ENCODE measurements at places on chromosomes 1 and 21.

DNA sequence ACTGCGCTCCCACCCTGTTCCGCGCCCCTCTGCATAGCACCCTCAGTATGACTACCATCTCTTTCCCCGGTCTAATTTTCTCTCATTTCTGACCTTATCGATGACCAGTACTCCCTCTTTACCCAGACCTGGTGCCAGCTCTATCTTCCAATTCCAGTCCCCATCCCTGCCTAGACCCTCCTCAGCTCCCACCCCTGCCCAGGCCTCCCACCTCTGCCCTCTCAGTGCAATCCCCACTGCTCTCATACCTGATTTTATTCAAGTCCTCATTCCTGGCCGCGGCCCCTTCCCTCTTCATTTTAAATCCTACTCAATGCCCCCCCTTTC lies 1.3 kb downstream of the USP24 start:
- DNase-seq: no peak

DNA sequence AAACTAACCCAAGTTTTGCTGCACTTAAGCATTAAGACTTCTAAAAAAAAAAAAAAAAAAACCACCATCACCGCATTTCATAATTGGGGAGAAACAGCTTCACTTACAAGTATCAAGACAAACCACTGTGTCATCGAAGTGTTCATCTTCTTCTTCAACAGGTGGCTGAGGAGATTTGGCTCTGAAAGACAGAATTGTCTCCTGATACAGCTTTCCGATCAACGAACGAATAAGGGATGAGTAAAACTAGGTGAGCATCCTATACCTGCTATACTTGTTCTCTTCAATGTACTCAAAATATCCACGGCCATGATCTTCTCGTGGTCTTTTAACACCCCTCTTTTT lies 2.0 kb downstream of the HNRNPU start:
- no peak for DNase-seq

DNA sequence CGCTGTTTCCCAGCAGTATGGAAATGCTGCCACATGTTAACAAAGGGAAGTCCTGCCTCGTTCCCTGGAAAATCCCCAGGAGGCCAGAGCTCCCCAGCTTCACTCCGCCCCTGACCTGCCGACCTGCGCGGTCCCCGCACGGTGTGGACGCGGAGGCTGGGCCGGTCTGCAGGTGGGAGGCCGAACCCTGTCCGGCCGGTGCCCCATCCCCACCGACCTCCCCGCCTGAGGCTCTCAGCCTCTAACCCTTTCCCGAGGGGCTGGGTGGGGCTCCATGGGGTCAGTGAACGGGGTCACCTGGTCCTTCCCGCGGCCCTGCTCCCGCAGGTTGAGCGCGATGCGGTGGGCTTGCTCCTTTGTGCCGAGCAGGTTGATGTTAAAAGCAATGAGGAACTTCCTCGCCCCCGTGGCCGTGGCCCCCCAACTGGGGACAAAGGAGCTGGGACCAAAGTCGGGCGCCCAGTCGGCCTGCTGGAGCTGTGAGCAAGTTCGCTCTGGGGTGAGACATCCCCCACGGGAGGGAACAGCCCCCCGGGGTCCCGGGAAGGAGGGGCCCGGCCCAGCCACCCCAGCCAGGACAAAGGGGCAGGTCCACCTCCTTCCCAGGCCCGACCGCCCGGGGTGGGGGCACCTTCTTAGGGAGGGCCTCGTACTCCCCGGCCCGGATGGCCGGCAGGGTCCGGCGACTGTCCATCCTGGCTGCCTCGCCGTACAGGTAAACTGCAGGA lies 4.0 kb downstream of the FTCD start:
- no peak for DNase-seq

DNA sequence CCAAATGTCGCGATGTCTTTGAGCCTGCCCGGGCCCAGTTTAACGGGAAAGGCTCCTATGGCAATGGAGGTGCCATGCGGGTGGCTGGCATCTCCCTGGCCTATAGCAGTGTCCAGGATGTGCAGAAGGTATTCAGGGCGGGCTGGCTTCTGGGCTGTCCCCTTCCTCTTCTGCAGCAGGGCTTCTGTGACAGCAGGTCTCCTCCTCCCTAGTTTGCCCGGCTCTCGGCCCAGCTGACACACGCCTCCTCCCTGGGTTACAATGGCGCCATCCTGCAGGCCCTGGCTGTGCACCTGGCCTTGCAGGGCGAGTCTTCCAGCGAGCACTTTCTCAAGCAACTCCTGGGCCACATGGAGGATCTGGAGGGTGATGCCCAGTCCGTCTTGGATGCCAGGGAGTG lies 3.0 kb downstream of the ADPRS start:
- DNase-seq: no peak

DNA sequence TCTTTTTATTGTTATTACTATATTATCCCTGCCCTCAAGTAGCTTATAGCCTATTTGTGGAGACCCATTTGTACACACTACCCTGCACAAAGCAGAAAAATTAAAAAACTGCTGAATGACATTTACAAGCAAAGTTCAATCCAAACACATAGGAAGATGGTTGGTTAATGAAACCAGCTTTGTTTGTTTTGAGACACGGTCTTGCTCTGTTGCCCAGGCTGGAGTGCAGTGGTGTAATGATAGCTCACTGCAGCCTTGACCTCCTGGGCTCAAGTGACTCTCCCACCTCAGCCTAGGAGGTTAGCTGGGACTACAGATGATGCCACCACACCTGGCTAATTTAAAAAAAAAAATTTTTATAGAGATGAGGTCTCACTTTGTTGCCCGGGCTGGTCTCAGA lies 31.6 kb downstream of the TGFB2 start:
- no peak for DNase-seq

GRCh38 chr1:103274886-103275285 lies 166.6 kb upstream of the COL11A1 start:
- no peak for DNase-seq

DNA sequence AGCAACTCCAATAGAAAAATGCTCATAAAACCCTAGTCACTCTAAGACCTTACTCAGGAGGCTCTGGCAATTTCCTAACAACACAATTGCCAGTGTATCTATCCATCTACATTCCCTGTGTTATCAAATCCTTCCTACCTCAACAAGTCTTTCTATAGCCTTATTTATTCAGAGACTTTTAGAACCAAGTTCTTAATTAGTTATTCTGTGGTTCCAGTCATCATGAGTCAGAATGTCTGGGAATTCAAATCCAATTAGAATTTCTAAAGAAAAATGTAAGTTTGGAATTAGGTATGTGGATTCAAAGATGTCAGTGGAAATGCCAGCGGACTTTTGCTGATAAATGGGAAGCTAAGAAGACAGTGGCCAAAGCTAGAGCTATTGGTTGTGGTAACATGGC lies 302.6 kb upstream of the C1orf87 start:
- DNase-seq: no peak

- DNase-seq: no peak
Observed at GRCh38 chr1:170247751-170248521, 102.2 kb downstream of the NTMT2 start.

GRCh38 chr1:193211539-193211938 lies 25.1 kb upstream of the B3GALT2 start:
- no peak for DNase-seq

DNA sequence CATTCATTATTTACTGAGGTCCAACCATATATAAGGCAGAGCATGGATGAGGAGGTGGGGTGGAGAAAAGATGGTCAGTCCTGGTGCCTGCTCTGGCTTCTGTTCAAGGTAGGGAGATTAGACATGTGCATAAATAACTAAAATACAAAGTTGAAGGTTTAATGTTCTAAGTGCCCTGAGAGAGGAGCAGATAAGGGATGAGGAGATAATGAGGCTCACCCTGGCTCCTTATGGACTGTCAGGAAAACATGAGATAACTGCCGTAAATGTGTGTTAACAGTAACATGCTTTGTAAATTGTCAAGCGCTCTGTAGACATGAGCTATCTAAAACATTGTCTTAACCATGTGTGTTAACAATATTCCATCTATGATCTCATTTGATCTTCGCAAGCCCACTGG lies 474.6 kb upstream of the USP24 start:
- no peak for DNase-seq

DNA sequence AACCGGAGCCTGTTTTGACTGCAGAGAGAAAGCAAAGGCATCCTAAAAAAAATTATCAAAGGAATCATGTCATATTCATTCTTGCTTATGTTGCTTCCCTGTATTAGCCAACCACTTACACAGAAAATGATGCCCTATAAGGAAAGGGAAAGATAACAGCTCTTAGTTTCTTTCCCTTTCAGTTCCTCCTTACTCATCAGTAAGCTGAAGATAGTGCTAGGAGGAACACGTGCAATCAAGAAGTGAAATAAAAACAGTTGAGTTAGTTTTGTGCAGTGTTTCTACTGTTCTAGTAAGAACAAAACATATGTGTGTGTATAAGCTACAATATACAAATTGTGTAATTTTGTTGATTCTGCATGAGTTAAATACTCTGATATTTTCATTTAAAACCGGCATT lies 45.3 kb upstream of the MTF2 start:
- no peak for DNase-seq

- DNase-seq: no peak
Observed at GRCh38 chr21:40351006-40351405, 483.8 kb downstream of the PCP4 start.

DNA sequence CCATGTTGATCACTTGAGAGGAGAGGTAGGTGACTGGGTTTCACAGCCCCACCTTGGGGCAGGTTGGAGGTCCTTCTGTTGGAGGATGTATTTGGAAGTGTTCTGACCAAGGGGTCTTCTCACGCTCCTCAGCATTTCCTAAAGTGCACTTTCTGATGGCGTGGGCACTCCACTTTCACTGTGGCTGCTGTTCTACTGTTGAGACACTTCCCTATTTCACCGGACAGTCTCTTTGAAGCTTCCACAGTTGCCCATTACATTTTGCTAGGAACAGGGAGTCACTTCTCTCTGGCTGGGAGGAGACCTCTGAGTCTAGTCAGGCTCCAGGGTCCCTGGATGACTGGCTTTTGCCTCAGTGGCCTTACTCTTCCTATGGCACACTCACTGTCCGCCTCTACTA lies 180.0 kb upstream of the LMO4 start:
- no peak for DNase-seq

- no peak for DNase-seq
Observed at GRCh38 chr1:223815865-223816264, 29.9 kb downstream of the TP53BP2 start.

DNA sequence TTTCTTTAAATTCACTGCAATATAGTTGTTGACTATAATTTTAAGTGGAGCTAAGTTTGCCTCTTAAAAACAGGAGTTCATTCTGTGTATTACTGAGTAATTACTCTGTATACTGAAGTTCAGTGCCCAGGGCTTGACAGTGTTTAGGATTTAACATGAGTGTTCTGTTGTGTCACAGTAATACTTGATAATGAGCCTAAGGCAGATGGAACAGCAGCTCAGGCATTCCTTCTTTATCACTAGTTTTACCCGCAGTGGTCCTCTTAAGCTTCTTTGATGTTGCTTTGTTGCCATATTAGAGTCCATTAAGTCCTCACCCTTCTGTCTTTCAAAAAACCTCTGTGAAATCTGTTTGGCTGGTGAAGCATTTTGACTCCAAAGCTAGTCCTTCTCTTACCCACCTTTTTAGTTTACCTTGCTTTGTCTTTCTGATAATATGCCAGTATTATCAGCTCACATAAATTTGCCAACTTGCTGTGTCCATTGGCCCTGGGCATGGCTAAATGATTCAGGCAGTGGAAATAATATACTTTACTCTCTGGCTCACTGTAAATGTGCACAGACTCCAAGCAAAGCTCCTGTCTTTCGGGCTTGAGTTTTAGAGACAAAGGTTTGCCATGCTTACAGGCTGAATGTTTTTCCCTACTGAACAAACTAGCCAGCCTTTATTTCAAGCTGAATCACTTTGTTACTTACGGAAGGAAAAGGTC lies 17.7 kb downstream of the HIPK1 start:
- no peak for DNase-seq

DNA sequence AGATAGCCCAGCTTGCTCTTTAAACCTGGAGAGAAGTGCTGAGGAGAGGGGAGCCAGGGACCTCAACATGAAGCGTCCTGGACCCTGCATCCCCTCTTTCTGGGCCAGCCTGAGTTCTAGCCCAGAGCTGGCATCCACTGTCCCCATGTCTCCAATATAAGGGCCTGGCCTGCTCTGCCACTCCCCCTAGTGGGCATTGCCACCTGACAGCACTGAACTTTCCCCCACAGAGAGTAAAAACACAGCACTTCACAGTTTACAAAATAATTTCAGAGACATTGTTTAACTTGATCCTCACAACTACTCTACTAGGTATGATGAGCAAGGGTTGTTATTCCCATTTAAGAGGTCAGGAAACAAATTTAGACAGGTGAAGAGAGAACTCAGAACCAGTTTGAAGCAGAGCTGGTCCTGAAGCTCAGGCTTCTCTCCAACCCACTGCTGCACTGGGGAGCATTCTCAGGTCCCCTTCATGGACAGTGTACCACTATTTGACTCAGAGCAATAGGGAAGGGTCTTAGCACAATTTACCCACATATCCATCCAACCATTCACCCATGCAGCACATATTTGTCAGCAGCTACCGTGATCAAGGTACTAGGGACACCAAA lies 151.2 kb downstream of the DMRTA2 start:
- no peak for DNase-seq

DNA sequence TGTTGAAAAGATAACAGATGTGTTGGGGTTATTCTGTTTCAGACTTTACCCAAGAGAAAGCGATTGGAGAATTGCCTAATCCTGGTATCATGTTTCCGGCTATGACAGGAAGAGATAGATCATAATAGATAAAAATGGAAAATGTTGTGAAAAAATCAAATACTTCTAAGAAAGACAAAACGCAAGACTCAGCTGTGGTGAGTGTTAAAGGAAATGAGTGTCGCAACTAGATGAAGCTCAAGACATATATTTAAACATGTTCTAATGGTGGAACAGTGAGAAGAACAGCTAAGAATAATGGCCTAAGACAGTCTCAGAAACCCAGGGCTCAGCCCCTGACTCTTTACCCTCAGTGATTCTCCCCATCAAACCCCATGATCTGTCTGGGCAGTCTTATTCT lies 426.7 kb upstream of the RUNX1 start:
- no peak for DNase-seq

GRCh38 chr21:34553151-34553952 lies 41.3 kb upstream of the KCNE1 start:
- DNase-seq: no peak

GRCh38 chr1:47942240-47942629 lies 55.0 kb downstream of the TRABD2B start:
- DNase-seq: no peak

- DNase-seq: no peak
Observed at GRCh38 chr1:55381983-55382382, 166.8 kb upstream of the USP24 start.

DNA sequence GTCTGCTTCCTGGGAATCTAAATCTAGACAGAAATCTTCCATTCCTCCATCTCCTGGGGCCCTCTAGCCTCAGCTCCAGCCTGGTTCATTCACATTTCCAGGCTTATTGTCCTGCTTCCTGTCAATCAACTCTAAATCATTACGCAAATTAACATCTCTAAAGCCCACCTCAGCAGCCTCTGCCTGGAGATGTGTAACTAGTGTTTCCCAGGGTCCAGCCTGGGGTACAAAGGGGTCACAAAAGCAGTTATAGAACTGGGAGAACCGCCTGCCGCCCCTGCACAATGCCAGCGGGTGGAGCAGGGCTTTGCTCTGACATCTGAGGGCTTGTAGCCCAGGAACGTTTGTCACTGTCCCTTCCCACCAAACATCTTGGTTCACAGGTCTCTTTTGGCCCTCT lies 373.5 kb downstream of the RRAGC start:
- DNase-seq: no peak

GRCh38 chr1:63701187-63701586 lies 72.6 kb upstream of the ROR1 start:
- no peak for DNase-seq
